ENCODE measurements at places on chromosomes 1 and 21.

GRCh38 chr1:24930260-24931145, at the start of gene RUNX3:
Gene RUNX3 (minus strand): TSS chr1:24930276. CDS start chr1:24929868, 408 bp downstream.
- DNase-seq, result peak; percentile 95

DNA sequence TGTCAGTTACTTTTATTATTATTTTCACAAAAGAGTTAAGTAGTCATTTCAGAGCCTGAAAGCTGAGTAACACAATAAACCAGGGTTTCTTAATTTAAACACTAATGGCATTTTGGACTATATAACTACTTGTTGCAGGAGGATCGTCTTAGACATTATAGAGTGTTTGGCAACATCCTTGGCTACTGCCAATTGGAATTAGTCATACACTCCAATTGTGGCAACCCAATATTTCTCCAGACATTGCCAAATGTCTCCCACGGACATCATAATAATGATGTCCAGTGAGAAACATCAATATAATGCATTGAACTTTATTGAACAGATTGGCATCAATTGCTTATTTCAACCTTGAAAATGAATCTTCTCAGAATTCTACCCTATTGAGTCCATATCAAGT, 441.9 kb upstream of the ADGRL4 start:
- no peak for DNase-seq

GRCh38 chr1:19758227-19758830, 41.4 kb downstream of the TMCO4 start:
- no peak for DNase-seq

- no peak for DNase-seq
These were observed 63.5 kb downstream of the DNTTIP2 start for GRCh38 chr1:93815366-93816110.

DNA sequence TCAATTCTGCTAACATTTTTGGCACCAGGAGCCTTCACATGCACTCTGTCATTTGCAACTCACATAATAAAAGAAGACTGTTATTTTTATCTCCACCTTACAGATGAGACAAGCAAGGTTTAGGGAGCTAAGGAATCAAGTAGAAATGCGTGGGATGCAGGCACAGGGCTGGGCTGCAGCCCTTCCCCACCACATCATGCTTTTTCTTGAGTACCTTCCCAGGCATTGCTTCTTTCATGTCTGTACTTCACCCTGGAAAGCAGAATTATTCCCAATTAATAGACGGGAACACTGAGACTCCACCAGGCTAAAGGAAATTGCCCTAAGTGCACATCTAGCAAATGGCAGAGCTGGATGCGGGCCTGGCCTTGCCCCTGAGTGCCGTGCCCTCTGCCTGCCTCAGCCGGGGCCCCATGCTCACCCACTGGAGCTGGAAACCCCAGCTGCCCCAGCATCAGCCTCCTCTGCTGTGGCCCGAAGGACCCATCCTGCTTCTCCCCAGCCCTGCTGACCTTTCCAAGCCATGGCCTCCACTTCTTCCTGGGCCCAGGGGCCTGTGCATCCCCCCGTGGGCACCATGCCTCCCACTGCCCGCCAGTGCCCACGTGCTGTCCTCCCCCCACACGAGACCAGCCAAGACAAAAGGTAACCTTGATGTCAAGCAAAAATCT, 257.5 kb downstream of the TOMM20 start:
- no peak for DNase-seq

- DNase-seq, result no peak
These were observed 46.4 kb downstream of the PKNOX1 start for GRCh38 chr21:43020771-43021170.

DNA sequence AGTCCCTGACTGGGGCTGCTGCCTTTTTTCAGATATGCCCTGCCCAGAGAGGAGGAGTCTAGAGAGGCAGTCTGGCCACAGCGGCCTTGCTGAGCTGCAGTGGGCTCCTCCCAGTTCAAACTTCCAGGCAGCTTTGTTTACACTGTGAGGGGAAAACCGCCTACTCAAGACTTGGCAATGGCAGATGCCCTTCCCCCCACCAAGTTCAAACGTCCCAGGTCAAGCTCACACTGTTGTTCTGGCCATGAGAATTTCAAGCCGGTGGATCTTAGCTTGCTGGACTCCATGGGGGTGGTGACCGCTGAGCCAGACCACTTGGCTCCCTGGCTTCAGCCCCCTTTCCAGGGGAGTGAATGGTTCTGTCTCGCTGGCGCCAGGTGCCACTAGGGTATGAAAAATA, 18.3 kb upstream of the C1orf53 start:
- DNase-seq, result no peak

DNA sequence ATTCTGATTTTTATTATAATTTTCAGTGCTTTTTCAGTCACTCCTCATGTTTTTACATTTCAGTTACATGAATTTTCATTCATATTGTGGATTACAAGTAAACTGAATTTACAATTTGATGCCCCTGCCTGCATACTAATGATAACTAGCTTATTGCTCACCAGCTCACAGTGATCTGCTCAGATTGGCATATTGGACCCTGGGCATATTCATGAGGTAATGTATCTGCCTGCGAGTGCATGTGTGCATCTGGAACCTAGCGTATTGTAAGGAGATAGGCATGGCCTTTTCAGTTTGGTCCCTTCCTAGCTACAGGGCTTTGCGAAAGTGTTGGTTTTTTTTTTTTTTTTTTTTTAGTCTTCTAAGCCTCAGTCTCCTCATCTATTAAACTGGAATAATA, 213.7 kb downstream of the SDCCAG8 start:
- no peak for DNase-seq

- DNase-seq, result no peak
These were observed 27.2 kb upstream of the TSPAN2 start for GRCh38 chr1:115116512-115116911.

- no peak for DNase-seq
These were observed 363.6 kb downstream of the PLPP3 start for GRCh38 chr1:56215771-56216170.

- no peak for DNase-seq
These were observed 120.4 kb downstream of the PLA2G4A start for GRCh38 chr1:186949173-186949572.

DNA sequence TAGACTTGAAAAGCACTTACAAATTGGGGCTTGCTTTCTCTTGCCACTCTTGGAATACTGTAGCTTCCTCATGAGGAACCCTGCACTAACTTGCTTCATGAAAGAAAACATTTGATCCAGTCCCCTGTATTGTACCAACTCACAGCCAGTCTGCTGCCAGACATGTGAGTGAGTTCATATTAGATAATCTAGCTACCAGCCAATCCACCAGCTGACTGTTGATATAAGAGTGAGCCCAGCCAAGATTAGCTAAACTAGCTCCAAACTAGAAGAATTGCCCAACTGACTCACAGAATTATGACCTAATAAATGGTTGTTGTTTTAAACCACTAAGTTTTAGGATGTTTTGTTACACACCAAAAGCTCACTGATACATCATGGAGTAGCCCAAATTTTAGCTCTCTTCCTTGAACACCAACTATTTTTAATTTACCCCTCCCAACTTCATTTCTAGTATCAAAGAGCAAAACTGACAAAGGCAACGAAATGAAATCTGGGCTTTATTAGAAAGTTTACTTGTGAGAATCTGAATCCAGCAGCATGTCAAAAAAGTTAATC, 6.6 kb upstream of the RGS8 start:
- DNase-seq, result no peak
